ENCODE measurements at places on chromosomes 7 and 10. TPM values are rescaled to one million over a fixed set of nuclear protein-coding genes. Genes with fewer than 3 reads are reported as not detected.

The LRRC17 gene
- 35.9 TPM for polyA plus RNA-seq

The GDF2 gene
- polyA plus RNA-seq: not detected

The TSPAN33 gene
- 15.8 TPM for polyA plus RNA-seq

The CCDC172 gene
- not detected for polyA plus RNA-seq

The ENO4 gene
- 1.0 TPM for polyA plus RNA-seq

The SEPTIN14 gene
- 0.07 TPM for polyA plus RNA-seq

The HABP2 gene
- polyA plus RNA-seq: not detected

DNA sequence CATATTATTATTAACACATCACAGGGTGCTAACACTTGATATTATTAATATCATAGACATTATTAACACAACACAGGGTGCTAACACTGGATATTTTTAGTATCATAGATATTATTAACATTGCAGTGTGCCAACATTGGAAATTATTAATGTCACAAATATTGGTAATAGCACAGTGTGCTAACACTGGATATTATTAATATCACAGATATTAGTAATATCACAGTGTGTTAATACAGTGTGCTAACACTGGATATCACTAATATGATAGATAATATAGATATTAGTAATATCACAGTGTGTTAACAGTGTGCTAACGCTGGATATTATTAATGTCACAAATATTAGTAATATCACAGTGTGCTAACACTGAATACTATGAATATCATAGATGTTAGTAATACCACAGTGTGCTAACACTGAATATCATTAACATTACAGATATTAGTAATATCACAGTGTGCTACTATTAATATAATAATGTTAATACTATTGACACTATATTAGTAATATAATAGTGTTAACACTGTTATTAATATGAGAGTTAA is 1.6 kb upstream of the TMEM225B start:
- no peak for DNase-seq

DNA sequence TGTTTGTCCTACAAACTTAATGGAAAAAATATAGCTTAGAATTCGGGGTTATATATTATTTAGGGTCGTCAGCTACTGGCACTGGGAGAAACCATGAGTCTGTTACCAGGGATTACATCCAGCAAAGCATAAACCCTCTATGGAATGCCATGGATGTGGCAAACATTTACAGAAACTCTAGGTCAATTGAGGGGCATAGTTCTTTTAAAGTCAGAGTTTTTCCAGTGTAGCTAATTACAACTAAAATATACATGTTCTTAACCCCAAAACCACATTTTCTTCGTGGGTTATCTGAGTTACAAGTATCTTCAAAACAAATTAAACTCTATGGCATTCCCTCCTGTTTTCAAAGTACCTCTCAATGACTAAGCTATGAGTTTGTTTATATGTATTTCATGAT is 99.3 kb upstream of the THSD7A start:
- DNase-seq: no peak

DNA sequence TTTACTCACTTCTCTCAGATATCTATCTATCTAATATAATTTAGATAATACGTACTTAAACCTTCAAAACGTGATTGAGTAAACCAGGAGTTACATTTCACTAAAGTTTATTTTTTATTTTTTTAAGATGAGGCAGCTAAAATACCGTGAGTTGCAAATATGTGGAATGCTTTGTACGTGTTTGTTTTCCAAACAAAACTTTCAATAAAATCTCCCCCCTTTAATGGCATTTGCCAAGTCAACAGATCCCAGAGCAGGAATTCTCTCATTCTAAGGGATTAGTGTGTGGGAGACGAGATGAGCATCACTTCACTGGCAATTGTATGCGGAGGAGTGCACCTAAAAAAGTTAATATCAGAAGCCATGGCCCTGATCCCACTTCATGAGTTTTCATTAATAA is 53.7 kb upstream of the MAGI2 start:
- no peak for DNase-seq

DNA sequence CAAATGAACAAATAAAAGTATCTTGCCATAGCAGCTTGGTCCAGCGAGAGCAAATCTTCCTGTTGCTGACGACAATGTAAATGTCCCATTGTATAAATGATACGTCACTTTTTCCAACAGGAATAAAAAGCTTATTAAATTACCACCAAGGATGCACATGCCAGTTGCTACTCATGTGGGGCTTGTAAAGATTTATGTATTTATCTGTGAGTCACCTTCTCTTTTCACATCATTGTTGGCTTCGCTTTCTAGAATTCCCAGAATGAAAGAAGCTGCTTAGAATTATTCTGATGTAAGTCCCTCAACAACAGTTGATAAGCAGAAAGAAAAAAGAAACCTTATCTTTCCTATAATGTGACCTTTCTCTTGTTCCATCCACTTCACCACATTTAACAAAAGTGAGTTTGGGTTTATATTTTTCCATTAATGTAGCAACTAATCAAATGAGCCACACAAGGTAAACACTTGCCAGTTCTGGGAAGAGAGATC is 22.4 kb downstream of the DNAJC12 start:
- no peak for DNase-seq

DNA sequence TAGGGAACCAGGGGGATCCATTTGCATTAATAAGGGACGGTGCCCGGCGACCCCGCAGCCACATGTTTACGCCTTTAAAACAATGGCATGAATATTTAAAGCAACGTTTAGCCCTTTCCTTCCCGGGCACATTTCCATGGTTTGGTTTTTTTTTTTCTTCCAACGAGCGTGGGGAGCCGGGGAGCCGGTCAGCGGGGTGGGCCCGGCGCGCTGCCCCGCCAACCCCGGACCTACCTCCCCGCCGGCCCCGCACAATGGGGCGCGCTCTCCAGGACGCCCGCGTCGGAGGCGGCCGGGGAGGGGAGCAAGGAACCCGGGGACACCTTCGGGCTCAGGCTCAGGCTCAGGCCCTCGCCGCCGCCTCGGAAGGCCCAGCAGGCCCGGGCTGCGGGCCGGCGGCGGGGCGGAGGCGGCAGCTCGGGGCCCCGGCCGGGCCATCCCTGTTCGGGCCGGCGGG is 1.0 kb downstream of the SEPHS1 start:
- DNase-seq: peak; percentile 49

DNA sequence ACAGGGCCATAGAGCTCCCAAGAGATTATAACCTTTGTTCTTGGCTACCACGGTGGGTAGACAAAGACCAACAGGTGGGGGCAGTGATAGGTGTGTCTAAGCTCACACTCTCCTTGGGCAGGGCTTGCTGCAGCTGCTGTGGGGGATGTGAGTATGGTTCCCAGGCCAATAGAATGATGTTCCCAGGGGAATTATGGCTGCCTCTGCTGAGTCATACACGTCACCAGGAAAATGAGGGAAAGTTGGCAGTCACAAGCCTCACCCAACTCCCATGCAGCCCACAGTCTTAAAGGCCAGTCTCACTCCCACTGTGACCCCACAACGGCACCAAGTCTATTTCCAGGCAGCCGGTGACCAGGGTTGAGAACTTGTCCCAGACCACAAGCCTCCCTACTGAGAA is 453.4 kb upstream of the PODXL start:
- no peak for DNase-seq

GRCh38 chr10:59362144-59362958 is at the start of gene FAM13C:
FAM13C (minus strand) TSS chr10:59362549; CDS start chr10:59362460, 89 bp downstream.
- DNase-seq: peak; percentile 72

DNA sequence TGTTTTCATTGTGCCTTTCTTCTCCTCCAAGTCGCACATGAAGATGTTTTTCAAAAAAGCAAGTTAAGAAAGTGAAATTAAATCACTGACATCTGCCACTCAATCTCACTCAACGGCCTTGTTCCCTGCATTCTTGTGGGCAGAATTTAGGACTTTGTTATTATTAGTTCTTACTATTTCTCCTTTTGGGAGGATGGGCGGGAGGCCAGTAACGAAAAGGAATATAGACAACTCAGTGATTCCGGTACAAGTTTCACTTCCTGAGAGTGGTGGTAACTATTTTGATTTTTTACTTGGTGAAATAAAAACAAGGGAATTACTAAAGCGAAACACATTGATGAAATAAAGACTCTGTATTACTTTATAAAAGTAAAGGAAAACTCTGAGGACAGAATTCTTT is 231.9 kb upstream of the HABP2 start:
- no peak for DNase-seq

- no peak for DNase-seq
Observed at GRCh38 chr7:143735962-143736361, 21.5 kb downstream of the CTAGE6 start.

DNA sequence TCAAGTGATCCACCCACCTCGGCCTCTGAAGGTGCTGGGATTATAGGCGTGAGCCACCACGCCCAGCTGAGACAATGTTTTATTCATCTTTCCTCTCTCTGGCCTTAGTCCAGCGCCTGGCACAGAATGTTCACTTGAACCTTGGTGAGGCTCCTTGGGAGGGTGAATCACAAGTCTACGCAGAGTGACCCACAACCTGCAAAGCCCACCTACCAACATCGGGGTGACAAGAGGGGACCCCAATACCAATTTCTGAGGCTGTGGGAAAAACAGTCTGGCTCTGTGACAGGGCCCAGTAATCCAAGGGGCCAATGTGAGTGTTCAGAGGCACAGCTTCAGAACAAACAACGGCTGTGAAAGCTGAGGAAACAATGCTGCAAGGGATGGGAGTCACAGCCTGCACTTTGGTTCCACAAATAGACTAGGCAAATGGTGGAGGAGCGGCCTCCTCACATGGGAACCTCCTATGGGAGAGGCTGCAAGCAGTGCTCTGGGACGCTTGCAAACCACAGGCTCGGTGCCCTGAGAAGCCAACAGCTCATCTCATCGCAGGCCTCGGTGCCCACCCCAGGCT is 5.6 kb upstream of the MALSU1 start:
- DNase-seq: no peak

GRCh38 chr7:109235316-109235715 is 665.6 kb downstream of the DNAJB9 start:
- no peak for DNase-seq

DNA sequence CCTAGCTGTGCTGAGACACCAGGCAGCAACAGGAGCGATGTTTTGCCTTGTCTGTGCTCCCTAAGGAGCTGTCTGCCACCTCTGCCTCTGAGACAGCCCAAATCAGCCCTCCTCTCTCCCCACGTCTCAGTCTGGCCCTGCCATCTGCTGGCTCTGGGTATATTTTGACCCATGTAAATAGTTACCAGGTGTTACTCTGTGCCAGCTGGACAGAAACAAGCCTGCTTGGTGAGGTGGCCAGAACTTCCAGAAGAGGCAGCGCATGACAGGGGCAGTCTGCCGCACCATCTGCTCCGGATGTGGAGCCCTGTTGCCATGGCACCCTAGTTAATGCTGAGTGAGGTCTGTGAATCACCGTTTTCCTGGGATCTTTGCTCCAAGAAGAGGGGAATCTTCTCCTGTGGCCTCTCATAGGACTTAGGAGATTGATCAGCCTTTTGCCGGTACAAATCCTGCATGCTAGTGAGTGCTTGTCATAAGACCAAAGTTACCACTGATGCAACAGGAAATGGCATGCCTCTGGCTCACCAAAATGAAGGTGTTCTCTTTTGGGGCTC is 31.8 kb downstream of the GSTO2 start:
- DNase-seq: peak; percentile 45
